Sciatic nerve (tissue), 2 donors: ENCODE measurements at places on chromosomes 1 and 21.

DNA sequence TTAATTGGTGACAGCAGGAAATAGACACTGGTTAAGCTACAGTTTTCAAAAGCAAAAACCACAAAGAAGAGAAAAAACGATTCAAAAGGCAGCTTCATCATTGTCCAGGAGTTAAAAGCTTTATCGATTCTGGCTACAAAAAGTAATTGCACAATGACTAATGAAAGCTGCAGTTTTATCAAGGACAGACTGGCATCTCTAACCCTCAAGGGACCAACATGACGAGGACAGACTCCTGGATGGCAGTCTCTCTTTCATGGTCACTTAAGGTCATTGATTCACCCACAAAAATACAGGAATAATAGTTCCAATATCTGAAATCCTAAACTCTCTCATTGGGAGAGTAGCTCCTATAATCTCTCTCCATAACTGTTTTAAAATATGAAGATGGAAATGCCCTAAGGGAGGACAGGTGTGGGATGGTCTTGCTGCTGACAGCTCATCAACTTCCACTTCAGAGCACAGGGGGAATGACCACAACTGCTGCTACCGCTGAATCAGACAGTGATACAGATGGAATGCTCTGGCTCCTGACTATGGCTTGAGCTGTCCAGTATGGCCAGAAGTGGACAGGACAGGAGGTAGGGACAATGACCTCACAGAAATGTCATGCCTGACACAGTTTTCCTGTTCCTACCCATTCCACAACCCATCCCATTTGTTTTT is 17.4 kb upstream of the CPLANE2 start:
- DNase-seq = no peak

DNA sequence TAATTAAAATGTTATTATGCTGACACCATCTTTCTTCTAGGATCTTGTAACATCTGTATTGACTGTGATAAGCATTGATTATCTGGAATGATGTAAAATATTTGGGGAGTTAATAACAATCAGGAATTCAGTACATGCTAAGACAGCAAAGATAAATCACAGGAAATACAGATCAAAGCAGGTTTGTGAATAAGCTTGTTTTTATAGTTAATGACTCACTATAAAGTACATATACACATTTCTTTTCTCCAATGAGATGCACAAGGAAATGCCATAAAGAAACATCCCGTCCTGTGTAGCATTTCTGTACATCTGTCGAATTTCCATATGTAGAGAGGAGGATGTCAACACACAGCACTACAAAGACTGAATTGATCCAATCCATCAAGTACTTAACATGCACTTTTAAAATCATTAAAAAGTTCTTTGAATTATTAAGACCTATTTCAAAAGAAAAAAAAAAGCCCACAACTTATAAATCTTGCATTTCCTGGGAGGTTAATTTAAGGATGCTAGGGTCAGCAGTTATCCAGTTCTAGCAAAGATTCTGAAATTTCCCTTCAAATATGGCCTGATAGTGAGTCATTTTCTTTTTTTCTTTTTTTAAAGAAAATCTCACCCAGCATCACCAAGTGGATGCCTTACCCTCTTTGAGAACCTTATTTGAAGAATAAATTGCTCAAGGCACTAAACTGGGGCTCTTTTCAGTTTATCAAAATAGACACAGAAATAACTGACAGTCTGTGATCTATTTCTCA is 243.2 kb upstream of the NR5A2 start:
- no peak for DNase-seq

DNA sequence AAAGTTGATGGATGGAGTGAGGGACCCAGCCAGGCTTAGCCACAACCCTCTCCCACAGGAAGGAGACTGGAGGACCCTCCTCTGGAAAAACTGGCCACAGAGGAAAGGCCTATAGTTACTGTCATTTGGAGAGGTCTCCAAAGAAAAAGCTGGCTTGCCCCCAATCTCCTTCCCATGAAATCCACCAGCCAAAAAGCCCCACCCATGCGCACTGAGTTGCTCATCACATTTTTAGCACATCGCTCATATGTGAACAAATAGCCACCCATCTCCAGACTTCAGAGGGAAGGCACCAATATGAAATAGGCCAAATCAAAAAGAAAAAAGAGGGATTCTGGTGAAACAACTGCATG is 36.9 kb upstream of the QSOX1 start:
- DNase-seq = no peak

GRCh38 chr1:5727191-5727590 is 265.0 kb downstream of the NPHP4 start:
- no peak for DNase-seq

DNA sequence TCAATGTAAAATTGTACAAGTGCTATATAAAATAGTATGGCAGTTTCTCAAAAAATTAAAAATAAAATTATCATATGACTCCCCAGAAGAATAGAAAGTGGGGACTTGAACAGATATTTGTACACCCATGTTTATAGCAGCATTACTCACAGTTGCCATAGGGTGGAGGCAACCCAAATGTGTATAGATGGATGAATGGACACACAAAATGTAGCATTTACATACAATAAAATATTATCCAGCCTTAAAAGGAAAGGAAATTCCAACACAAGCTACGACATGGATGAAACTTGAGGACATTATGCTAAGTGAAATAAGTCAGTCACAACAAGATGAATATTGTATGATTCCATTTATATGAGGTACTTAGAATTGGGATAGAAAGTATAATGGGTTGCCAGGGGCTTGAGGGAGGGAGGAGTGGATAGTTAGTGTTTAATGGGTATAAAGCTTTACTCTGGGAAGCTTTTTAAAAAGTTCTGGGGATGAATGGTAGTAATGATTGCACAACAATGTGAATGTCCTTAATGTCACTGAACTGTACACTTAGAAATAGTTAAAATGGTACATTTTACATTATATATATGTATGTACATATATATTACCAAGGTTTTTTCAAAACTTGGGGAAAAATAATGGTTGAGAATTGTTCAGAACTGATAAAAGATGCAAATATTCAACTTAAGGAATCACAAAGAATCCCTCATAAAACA is 53.0 kb upstream of the ADORA3 start:
- no peak for DNase-seq

- no peak for DNase-seq
These were observed 389.8 kb downstream of the VAV3 start for GRCh38 chr1:107575226-107575625.

DNA sequence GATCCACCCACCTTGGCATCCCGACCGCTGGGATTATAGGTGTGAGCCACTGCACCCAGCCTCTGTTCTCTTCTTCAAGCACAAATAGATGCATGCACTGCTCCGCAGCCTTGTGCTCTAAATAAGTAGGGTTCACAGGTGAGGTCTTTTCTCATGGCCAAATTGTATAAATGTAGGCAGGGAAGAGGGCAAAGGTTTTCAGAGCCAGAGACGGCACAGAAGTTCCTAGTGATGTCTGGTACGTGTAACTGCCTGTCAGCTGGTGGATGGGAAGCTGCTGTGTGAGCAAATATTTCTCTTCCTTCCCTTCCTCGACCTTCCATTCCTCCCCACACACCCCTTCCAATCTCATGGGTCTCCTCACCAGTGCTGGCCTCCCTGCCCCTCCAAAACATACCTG is 70.8 kb upstream of the FAM20B start:
- no peak for DNase-seq

DNA sequence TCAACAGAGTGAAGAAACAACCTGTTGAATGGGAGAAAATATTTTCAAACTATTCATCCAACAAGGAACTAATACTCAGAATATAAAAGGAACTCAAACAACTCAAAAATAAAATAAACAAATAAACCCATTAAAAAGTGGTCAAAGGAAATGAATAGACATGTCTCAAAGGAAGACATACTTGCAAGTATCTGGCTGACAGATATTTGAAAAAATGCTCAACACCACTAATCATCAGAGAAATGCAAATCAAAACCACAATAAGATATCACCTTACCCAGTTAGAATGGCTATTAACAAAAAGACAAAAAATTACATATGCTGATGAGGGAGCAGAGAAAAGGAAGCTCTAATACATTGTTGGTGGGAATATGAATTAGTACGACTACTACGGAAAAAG is 38.2 kb downstream of the TNFSF4 start:
- no peak for DNase-seq

DNA sequence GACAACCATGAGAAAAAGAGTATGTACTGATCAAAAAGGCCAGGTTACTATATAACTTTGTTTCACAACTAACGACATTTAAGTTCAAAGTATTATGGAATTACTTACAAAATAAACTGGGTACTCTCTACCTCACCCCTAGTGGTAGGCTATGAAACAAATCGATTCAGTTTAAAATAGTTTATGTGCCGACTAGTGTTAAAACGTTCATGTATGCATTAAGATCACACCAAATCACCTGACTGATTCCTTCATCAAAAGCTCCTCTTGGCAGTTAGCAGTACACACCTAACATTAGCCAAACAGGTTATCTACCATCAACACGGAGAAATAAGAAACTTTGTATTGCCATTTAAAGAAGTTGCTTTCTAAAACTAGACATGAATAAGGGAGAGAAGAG is 137.1 kb downstream of the AKT3 start:
- DNase-seq = no peak

DNA sequence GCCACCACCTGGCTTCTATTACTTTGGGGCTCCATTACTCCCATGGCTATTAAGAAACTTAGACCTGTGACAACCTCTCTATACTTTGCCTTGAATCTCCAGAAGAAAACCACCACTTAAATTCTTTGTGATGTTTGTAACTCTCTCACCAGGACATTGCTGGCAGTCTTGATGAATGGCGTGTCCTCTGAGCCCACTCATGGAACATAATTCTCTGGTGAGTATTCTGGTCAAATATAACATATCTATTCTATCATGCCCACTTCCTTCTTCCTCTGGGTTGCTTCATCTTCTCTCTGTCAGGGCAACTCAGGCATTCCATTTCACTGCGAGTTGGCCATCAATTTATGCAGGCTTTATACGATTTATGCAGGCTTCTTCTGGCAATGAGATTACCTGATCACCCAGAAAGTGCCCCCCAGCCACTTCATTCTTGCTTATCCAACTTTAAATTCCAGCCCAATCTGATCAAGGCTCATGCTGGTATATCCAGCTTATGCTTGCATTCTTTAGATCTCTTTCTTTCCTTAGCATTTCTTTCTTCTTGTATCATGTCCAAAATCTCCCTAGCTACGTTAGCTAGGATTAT is 112.0 kb upstream of the CHRM3 start:
- DNase-seq = no peak

DNA sequence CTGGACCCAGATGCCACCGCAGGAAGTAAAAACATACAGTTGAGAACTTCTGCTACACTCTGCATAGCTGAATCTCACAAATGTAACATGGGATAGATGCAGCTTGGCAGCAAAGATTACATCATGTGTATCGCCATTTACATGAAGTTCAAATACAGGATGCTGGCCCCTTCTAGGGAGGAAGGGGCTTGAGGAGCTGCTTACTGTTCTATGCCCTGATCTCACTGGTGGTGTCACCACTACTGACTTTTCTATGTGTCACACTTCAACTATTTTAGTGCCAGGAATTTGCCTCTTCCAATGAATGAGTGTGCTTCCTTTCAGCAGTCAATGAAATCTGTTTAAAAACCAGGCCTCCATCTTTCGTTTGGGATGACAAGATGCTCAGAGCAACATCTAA is 31.1 kb downstream of the MRAP start:
- DNase-seq = no peak

- no peak for DNase-seq
These were observed 696 bp upstream of the GPATCH3 start for GRCh38 chr1:26900815-26901511.
